ENCODE measurements at places on chromosomes 1 and 21. TPM values are rescaled to one million over a fixed set of nuclear protein-coding genes. Genes with fewer than 3 reads are reported as not detected.

The RAB13 gene
- 22.2 TPM for total RNA-seq

The ICOSLG gene
- total RNA-seq, result 15.1 TPM

The C1orf122 gene
- 30.9 TPM for total RNA-seq

The YIPF1 gene
- total RNA-seq, result 13.5 TPM

The TP73 gene
- total RNA-seq, result 54.2 TPM

The EXO5 gene
- 6.5 TPM for total RNA-seq

The LCE2B gene
- total RNA-seq, result not detected

The AMY1C gene
- not detected for total RNA-seq
